ENCODE measurements at places on chromosomes 12 and 14.

DNA sequence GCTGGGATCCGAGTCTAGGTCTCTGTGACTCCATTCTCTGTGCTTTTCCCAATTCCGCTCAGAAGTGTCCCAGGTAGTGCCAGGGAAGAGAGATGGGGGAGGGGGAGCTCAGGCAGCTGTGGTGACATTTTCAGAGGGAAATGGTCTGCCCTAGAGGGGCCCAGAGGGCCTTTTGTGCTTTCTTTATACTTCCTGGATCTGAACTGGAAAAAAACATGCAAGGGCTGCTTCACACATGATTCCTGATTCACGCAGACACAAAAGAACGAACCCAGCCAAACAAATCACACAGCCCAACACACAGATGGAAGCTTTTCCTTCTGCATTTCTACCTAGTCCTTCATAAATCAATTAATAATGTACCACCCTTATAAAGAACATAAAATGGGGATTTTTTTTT, 26.5 kb downstream of the GPR68 start:
- no peak for DNase-seq

DNA sequence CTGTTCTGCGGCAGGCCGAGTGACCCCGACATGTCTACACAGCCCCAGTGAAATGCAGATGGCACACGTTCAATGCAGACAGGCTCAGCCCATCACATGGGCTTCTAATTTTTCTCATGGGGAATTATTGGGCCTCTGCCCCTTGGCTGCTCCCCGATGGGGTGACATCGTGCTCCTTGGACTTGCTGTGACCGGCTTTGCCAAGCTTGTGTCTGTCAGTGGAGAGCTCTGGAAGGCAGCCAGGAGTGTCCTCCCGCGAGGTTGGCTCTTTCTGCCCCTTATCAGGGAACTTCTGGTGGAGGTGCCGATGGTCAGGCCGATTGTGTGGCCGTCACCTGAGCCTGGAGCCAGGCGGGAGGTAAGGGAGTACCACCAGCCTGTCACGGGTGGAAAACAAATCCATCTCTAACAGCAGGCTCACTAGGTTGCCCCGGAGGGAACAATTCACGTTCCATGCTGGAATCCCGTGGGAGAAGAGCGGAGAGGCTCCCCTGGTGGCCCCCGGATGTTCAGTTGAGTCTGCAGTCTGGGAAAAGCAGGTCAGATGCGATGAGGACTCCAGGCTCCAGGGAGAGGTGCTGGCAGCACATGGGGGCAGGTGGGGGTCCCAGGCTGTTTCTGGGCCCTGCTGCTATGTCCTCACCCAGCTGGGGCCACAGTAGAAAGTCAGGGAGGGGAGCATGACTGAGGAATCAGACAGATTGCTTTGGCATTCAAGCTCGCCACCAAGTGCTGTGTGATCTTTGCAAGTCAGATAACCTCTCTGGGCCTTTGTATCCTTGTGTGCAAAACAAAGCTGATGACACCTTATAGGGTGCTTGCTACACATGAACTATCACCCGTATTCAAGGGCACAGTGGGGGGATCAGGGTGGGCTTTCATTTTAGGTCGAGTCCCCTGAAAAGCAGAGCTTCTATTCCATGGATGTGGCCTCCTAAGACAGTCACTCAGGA, 43.2 kb upstream of the EML1 start:
- no peak for DNase-seq

DNA sequence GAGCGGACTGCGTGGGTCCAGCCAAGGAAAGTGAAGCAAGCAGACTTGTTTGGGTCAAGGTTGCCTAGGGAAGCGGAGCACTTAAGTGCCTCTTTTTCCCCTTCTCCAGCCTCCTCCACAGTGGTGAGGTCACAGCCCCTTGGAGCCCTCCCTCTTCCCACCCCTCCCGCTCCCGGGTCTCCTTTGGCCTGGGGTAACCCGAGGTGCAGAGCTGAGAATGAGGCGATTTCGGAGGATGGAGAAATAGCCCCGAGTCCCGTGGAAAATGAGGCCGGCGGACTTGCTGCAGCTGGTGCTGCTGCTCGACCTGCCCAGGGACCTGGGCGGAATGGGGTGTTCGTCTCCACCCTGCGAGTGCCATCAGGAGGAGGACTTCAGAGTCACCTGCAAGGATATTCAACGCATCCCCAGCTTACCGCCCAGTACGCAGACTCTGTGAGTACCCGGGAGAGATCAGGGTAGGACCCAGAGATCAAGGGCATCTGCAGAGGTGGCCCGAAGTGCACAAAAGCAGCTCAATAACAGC, at the start of gene TSHR:
Gene TSHR, plus strand, starts transcription at position 206 of the 526 bp plus-strand sequence. Its CDS starts 60 bp downstream, at position 266.
- no peak for DNase-seq

DNA sequence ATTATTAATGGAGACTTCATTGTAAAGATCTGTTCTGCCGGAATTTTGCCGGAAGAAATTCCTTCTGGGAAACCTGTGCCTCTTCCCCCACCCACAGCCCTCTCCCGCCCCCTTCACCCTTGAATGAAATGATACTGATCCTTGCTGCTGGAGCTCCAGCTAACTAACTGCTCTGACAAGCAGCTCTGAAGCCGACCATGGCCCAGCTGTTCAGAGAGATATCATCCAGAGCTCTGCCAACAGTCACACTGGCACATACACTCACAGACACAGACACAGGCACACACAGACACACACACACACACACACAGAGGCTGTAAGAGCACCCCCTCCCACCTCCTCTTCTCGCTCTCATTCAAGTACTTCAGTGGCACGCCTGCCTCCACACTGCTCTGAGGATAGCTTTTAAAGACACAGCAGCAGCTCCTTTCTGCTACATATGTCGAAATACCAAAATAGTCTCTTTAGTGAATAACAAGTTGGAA, 88.6 kb downstream of the R3HDM2 start:
- no peak for DNase-seq

GRCh38 chr12:117576053-117576452, 214.6 kb upstream of the NOS1 start:
- no peak for DNase-seq

DNA sequence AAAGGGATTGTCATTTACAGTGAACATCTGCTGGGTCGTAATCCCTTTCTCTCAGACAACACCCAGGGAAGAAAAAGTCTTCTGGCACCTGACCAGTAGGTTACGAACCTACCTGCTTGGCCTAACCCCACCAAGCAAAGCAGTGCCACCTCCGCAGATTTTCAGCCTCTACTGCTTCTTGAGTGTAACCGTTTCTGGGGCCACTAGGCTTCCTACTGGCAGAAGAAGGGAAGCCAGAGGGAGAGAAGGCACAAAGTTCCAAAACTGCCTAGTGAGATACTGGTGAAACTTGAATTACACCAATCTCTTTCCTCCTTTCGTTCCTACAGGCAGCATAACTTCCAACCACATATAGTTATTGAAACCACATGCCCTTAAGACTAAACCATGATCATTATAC, 383.6 kb downstream of the BCAT1 start:
- DNase-seq, result no peak

- DNase-seq, result no peak
Observed at GRCh38 chr12:19033244-19033643, 96.3 kb upstream of the PLEKHA5 start.

DNA sequence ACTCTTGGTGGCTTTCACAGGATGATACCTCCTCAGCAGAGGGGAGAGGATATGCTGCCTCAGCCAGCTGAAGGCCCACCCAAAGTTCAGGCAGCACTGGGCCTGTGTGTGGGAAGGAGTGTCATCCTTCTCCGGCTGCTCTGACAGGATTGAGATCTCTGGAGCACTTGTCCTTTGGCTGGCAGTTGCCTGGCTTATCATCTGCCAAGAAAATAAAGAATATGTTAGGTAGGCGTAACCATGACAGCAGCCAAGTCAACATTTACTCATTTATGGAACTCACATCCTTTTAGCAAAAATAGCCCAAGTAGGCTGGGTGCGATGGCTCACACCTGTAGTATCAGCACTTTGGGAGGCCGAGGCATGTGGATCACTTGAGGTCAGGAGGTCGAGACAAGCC, 68.5 kb downstream of the PPFIBP1 start:
- no peak for DNase-seq

DNA sequence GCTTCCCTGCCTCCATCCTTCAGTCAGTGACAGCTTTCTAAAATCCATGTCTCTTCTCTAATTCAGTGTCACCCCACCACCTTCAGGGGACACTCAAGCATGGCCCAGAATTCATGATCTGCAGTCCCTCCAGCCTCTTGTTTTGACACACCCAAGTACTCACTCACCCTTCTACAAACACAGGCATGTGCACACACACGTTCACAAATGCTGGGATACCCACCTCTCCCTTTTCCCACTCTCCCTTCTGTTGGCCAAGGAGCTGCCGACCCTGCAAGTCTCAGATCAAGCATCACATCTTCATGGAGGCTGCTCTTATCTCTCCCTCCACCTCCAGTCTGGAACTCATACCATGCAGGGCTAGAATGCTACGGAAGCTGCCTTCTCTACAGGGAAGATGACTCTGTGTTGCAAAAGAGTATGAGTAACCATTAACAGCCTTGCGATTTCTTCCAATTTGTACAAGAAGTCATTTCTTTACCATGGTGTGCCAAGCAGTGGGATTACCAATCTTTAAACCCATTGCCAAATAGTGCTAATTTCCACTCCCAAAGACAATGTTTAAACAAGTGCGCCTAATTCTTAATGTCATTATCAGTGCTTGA, 196.1 kb downstream of the BCL11B start:
- DNase-seq, result no peak

GRCh38 chr12:116471544-116471943, 87.6 kb upstream of the MAP1LC3B2 start:
- no peak for DNase-seq

- DNase-seq, result no peak
Observed at GRCh38 chr12:10730559-10730958, 7.4 kb upstream of the YBX3 start.

GRCh38 chr14:89956661-89957009, 908 bp downstream of the TDP1 start:
- no peak for DNase-seq

DNA sequence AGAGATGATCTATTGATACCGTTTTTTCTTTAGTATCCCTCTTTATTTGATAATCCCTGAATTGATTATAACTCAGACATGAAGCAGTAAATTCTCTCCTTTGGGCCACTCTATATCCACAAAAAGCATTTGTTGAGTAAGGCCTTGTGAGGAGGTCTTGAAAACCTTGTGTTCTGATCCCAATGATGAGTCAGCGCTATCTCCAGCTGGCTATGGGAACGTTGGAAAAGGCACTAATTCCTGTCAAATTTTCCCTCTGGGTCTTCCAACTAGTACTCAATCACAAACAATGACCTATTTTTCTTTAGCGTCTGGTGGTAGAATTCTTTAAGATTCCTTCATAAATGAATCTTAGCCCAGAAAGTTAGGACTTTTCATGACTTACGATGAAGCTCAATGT, 168.4 kb upstream of the LRIG3 start:
- DNase-seq, result no peak

DNA sequence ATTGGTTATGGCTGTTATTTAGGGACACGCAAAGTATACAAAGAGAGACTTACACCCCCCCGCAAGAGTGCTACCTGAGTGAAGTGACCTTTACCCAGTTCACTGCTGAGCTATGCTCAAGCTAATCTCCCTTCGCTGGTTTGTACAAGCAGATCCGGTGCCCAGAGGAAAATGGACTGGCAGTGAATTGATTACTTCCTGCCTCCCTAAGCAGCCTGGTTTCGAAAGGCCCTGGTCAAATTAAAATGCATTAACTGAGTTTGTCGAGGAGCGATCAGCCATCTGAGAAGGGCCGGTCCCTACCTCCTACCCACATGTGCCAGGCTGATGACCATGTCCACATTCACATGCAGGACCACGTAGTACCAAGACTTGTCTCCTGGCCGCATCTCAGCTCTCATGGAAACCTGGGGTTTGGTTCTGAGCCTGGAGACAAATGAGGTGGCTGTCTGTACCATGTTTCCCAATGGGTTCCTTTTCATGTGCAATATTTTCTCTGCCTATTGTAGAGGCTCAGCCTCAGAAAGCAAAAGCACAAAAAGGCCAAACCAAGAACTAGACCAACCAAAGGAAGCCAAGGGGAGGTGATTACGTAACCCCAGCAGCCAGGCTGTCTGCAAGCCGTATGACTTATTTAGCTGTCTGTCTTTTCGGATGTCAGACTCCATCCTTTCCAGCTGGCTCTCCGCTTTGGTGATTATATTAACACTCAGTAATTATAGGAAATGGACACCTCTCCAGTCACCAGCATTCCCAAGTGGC, 284.7 kb upstream of the PWP1 start:
- no peak for DNase-seq

GRCh38 chr12:115943630-115944391, 333.7 kb downstream of the MED13L start:
- DNase-seq, result no peak

DNA sequence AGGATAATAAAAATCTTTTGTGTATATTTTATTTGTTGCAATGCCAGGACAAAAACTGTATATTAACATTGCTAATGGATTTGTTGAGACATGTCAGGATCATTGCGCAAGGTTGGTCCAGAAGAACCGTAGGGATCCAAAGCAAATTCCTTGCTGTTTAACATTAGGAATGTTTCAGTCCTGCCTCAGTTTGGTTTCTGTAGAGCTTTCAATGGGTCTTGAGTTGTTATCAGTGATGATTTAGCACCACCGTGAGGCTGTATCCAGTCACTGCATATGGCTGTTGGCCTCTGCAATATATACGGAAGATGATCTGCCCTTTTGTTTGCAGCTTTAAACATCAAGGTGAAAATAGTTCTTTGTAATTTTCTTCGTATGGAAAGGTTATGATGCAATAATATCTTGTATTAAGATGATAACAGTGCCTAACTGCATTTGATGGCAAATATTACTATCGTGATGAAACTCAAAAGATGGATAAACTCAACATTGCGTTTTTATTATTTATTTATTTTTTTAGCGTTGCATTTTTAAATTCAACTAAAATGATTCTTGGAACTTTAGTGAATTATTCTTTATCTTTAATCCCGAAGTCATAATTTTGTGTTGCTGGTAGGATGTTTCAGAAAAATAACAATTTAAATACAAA, 231.2 kb downstream of the AKAP6 start:
- DNase-seq, result no peak

GRCh38 chr12:13176256-13176655, 20.3 kb upstream of the EMP1 start:
- no peak for DNase-seq

- no peak for DNase-seq
Observed at GRCh38 chr12:127078577-127079350, 1188.2 kb upstream of the TMEM132C start.

- no peak for DNase-seq
Observed at GRCh38 chr12:121676190-121676589, 6.7 kb upstream of the MORN3 start.

GRCh38 chr12:48789858-48790326, 1.0 kb upstream of the ADCY6 start:
- DNase-seq, result no peak

DNA sequence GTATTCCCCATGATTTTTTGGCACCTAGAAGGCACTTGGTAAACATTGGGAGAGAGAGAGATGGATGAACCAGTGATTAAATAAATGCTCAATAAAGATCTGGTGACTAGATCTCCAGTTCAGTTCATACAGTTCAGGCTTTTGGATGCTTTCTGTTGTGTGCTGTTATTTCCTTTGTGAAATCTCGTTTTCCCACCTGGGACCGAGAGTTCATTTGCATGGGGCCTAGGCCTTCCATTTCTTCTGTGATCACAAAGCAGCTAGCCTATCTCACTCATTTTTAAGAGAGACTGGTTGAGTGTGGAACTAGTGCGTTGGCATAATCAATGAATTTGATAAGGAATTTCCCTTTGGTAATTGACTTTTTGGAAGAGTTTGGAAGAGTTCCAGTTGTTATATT, 104.0 kb downstream of the VRK1 start:
- no peak for DNase-seq
